OCI-M1 (cell line): ENCODE measurements at places on chromosomes 16 and 17.

DNA sequence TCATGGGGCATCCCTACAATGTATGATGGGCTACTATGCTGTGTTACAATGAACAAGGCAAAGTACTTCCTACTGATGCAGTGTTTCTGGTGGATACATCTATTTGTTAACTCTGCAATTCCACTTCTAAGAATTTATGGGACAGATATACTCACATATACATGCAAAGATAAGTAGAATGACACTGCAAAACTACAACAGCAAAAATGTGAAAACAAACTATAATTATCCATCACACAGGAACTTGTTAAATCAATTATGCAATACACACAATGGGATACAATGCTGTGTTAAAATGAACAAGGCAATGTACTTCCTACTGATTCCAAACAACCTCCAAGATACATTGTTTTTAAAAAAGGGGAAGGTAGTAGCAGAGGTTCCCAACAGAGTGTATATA lies 3.2 kb downstream of the DDX52 start:
- DNase-seq = peak; percentile 62

GRCh38 chr17:13114601-13115031 lies 96.8 kb upstream of the ELAC2 start:
- peak; percentile 51 for DNase-seq

- DNase-seq = no peak
Measured at GRCh38 chr17:67999291-67999911, 3.1 kb upstream of the C17orf58 start.

DNA sequence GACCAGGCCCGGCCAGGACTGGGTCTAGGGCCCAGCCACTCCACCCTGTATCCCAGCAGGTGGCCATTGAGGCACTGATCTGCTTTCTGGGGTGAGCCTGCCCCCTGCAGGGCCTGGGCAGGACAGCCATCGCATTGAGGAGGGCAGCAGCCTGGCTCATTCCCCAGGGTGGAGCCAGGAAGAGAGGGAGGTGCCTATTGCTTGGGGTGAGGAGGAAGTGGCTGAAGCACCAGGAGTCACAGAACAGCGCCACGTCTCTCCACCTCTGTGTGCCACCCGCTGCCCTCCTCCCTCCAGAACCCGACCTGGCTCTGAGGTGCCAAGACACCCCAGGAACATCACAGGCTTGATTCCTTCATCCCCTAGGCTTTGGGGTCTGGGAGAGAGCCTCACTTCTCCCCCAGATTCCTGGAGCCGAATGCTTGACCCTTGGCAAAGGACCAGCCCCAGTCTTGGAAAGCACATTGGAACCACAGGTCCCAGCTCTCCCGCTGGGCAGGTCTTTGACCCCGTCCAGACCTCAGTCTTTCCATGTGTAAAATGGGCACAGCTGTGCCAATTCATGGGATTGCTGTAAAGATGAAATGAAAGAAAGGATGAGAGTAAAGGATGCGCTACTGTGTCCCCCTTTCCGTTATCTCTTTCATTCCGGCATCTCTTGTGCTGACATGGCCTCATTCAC lies 7.2 kb upstream of the KRT36 start:
- peak; percentile 76 for DNase-seq

GRCh38 chr17:17928398-17929287 lies 43.6 kb downstream of the TOM1L2 start:
- DNase-seq = no peak

DNA sequence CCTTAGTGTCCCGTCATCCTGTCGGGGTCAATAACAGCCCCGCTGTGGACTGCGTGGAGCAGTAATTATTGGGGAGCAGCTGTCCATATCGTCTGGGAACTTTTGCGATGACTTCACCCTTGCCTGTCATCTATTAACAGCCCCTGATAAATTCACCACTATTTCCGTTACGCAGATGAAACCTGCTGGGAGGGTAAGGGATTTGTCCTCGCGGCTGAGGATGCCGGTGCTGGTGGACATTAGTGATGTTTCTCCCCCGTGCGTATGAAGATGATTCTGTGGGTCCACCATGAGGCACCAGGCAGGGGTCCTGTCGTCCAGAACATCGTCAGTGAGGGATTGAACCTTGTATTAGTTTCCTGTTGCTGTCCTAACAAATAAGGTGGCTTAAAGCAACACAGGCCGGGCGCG lies 1.0 kb downstream of the FLYWCH2 start:
- no peak for DNase-seq

DNA sequence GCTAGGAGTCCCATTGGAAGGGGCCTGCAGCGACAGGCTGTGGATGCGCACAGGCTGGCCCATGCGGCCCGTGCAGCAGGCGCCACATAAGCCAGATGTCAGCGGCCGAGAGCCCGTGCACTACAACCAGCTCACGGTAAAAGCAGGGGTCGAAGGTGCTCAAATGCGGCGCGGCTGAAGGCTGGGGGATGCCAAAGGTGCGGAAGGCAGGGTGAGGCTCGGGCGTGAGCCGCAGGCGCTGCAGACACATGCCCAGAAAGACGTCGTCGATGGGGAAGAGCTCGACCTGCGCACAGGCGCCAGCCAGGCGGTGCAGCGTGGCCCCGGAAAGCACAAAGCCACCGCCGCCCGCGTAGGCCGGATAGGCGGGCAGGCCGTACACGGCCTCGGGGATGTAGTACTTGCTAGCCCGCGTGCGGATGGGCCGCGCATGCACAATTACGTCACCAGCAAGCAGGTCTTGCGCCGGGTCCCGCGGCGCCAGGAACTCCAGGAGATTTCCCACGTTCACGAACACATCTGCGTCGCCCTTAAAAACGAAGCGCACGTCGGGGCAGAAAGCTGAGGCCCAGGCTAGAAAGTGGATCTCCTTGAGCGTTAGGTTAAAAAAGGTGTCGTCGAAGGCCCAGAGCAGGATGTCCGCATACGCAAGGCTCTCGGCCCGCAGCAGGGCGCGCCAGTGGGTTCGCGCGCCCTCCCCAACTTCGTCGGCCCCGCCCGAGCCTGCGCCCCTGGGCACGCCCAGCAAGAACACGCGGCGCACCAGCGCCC lies 1.3 kb downstream of the B3GNT9 start:
- no peak for DNase-seq

DNA sequence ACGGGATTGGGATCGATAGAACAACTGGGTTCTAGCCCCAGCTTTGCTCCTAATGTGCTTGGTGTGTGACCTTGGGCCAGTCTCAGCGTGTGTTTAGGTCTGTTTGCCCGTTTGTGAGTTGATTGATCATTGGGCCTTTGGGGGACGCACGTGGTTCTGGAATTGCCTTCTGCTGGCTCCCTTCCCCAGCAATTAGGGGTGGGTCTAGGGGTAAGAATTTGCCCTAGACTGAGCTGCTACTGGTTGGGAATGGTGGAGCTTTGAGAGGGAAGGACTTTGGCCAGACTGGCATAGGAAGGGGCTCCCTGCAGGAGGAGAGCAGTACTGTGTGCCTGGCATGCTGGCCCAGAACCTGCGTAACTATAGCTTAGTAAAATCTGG lies 1.5 kb downstream of the SPNS2 start:
- DNase-seq = no peak

- no peak for DNase-seq
Measured at GRCh38 chr17:55072898-55073297, 104.3 kb downstream of the STXBP4 start.

- no peak for DNase-seq
Measured at GRCh38 chr17:34665819-34666763, 86.7 kb downstream of the TMEM132E start.

GRCh38 chr16:68907781-68908181 lies 64.5 kb downstream of the TANGO6 start:
- no peak for DNase-seq

DNA sequence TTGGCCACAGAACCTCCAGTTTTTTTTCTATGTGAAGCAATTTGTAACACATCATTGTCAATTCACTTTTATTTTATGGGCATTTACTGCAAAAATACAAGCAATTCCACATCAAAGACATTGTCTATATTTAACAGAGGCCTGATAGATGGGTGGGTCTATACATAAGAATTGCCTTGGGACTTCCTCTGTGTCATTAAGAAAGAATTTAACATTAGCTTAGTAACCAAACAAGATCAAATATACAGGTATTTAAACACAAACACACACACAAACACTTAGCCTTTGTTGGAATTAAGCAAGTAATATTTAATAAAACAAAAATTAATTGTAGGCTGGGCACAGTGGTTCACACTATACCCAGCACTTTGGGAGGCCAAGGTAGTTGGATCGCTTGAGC lies 4.3 kb upstream of the PITPNC1 start:
- no peak for DNase-seq

DNA sequence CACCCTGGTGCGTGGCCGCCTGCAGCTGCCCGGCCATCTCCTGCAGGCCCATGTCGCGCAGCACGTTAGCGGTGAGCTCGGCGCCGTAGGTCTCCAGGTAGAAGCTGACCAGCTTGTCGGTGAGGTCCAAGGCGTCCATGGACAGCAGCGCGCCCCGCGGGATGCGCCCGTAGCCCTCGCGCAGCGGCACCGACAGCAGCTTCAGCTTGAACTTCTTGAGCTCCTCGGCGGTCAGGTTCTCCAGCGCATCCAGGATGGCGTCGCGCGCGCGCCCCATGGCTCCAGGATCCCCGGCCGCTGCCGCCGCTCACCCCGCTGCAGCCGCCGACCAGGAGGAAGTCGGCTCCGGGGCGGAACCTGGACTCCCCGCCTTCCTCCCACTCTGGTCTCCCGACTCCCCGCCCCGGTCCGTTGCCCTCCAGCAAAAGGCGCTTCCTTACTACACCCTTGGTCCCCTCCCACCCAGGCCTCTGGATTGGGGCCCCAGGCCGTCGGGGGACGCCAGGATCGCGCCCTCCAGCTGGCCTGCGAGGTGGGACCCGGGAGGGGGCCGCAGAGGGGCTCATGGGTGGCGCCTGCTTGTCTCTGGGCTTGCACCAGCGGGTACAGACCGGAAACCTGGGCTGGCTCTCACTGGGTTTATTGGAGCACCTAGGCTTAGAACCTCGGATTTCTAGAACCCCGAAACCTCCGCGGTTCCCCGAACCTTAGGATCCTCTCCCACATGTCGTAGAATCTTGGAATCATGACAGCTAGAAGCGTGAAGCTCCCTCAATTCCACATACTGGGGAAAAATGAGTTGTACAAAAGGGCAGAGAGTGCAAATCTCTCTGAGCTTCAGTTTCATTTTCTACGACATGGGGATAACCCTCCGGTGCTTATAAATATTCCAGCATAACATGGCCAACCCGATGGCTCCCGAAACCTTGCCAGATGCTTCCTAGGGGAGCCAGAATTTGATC lies at the start of gene PYCARD:
Gene PYCARD, minus strand, starts transcription at position 347 of the 962 bp plus-strand sequence. Its CDS starts 70 bp downstream, at position 277.
- no peak for DNase-seq

- no peak for DNase-seq
Measured at GRCh38 chr17:80212109-80212508, 8.0 kb downstream of the SGSH start.

- DNase-seq = no peak
Measured at GRCh38 chr16:54422569-54422978, 136.0 kb upstream of the IRX3 start.

- DNase-seq = no peak
Measured at GRCh38 chr16:79484237-79484636, 116.3 kb downstream of the MAF start.

GRCh38 chr16:4691666-4692412 lies 1.5 kb upstream of the NUDT16L1 start:
- DNase-seq = no peak

GRCh38 chr16:11240636-11241473 lies 15.1 kb downstream of the SOCS1 start:
- DNase-seq = peak; percentile 69

GRCh38 chr17:29591146-29591736 lies 1.7 kb upstream of the ANKRD13B start:
- DNase-seq = no peak

GRCh38 chr16:3487521-3488410 lies 7.5 kb downstream of the C16orf90 start:
- no peak for DNase-seq

DNA sequence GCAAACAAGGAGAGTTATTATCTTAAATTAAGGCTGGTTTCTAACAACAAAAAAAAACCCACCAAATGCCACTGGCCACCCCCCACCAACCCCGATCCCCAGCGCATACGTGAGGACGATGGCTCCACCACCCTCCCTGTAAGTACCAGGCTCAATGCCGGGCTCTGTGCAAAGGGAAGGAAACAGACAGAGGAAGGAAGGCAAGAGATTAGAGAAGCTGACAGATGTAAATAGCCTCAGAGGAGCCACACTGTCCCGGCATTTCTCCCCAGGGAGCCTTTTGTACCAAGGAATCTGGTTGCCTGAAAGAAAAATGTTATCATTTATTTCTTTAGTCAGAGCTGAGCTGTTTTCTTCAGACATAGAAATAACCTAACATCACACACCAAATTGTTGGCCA lies 13.1 kb downstream of the SOST start:
- no peak for DNase-seq

DNA sequence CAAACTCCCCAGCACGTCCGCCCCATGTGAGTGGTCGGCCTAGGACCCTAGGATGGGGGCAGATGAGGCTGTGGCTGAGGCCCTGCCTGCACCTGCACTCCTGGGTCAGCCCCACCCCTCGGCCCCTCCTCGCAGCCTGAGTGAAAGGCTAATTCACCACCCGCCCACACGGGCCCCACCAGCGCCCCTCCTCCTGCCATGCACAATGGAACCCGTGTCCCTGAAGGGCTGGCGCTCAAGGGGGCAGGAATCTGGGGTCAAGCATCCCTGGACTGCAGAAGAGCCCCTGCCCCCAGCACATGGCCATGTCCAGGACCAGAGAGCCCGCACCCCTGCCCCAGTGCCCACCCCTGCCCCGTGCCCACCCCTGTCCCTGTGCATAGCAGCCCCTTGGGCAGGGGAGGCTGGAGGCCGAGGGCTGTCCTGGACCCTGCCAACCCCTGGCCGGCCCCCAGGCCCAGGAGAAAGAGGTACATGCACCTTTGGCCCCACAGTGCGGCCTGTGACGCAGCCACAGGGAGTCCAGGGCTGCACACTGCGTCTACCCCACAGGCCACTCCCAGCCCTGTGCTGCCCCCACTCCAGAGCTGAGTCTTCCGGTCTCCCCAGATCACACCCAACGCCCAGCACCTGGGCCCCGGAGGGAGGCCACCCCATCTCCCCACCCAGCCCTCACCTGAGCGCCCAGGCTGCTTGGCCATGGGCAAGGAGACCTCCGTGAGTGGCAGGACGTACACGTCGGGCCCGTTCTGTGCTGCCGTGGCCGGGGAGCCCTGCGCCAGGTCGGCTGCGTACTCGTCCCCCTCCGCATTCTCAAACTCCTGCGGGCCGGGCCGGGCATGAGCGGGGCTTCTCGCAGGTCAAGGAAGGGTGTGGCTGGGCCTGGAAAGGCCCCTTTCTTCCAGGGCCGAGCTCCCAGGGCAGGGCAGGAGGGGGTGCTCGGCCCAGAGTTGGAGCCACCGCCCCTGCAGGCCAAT lies 34.6 kb upstream of the PVALEF start:
- no peak for DNase-seq

GRCh38 chr16:50494501-50495491 lies 53.4 kb upstream of the NKD1 start:
- no peak for DNase-seq

GRCh38 chr16:73747328-73747727 lies 549.3 kb upstream of the PSMD7 start:
- no peak for DNase-seq

- no peak for DNase-seq
Measured at GRCh38 chr17:15882058-15882720, 62.7 kb upstream of the ADORA2B start.
